ENCODE measurements at places on chromosomes 5 and 9.

- no peak for DNase-seq
Measured at GRCh38 chr9:107727086-107727780, 237.7 kb upstream of the KLF4 start.

- peak; percentile 40 for DNase-seq
Measured at GRCh38 chr5:142981886-142982820, 212.0 kb downstream of the ARHGAP26 start.

DNA sequence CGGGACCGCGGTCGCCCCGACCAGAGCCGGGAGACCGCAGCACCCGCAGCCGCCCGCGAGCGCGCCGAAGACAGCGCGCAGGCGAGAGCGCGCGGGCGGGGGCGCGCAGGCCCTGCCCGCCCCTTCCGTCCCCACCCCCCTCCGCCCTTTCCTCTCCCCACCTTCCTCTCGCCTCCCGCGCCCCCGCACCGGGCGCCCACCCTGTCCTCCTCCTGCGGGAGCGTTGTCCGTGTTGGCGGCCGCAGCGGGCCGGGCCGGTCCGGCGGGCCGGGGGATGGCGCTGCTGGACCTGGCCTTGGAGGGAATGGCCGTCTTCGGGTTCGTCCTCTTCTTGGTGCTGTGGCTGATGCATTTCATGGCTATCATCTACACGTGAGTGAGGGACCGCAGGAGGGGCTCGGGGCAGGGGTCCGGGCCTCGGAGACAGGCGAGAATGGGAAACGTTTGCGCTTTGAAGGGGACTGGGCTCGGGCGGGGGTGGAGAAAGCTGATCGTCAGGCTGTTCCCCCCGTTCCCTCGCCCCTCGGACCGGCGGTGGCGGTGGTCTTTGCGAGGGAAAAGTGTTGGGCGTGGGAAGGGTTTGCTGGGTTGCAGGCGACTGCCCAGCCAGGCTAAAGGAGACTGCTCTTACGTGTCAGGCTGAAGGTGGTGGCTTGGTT lies 457 bp downstream of the UGCG start:
- DNase-seq: no peak

DNA sequence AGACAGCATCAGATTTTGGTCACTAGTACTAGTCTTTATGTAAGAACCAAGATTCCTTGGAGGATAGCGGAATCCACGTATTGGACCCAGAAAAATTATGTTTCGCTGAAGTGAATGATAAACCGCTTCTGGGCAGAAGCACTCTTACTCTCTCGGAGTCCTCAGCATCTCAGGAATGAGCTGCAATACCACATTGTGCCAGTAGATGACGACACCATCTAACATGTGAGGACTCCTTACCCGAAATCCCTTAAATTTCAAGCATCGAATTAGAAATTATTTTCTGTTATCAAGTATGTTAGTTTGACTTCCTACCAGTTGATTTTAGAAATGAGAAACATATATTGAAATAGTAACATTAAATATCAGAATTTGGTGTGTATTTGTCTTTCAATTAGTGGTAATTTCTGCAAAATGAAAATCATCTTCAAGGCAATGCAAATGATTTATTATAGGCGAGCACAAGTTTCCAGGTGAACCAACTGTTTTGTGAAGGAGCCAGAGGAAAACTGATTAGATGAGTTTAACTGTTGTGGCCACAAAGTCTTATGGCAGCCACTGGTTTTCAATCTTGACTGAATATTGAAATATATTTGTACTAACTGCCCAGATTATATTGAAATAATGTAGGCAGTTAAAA lies 66.0 kb upstream of the CAMK4 start:
- peak; percentile 13 for DNase-seq

DNA sequence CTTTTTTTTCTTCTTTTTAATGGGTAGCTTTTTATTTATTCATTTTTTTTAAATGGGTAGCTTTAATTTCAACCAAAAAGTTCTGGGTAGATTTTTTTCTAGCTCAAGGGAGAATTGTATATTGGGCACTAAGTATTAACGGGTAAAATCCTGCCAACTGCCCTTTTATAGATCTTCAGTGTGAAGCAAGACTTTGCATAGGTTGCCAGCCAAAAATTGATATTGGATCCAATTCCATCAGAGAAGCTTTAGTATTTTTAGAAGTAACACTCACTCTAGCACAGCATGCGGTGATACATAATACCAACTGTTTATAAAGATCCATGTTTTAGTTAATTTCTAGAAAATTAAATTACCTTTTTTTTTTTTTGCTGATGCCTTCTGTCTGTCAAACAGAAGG lies 49.8 kb downstream of the SH3GL2 start:
- DNase-seq: no peak

- DNase-seq: no peak
Measured at GRCh38 chr5:72662305-72662704, 154.2 kb upstream of the TNPO1 start.
